Stimulated activated CD8-positive, alpha-beta memory T cell treated with anti-CD3 and anti-CD28 coated beads, Interleukin-4, amount 100 ng/mL, for 24 hours (primary cell): ENCODE measurements at places on chromosomes 1 and 21.

DNA sequence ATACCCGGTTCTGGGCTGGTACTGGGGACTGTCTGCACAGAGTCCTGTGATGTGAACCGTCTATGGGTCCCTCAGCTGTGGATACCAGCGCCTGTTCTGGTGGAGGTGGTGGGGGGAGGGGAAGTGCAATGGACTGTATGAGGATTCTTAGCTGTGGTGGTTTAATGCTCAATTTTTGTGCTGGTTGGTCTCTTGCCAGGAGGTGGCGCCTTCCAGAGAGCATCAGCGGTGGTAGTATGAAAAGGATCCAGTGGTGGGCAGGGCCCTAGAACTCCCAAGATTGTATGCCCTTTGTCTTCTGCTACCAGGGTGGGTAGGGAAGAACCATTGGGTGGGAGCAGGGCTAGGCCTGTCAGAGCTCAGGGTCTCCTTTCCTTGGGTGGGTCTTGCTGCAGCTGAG, 89.4 kb upstream of the B3GALT2 start:
- no peak for DNase-seq

GRCh38 chr21:43637530-43638158, 21.6 kb downstream of the HSF2BP start:
- DNase-seq: no peak

DNA sequence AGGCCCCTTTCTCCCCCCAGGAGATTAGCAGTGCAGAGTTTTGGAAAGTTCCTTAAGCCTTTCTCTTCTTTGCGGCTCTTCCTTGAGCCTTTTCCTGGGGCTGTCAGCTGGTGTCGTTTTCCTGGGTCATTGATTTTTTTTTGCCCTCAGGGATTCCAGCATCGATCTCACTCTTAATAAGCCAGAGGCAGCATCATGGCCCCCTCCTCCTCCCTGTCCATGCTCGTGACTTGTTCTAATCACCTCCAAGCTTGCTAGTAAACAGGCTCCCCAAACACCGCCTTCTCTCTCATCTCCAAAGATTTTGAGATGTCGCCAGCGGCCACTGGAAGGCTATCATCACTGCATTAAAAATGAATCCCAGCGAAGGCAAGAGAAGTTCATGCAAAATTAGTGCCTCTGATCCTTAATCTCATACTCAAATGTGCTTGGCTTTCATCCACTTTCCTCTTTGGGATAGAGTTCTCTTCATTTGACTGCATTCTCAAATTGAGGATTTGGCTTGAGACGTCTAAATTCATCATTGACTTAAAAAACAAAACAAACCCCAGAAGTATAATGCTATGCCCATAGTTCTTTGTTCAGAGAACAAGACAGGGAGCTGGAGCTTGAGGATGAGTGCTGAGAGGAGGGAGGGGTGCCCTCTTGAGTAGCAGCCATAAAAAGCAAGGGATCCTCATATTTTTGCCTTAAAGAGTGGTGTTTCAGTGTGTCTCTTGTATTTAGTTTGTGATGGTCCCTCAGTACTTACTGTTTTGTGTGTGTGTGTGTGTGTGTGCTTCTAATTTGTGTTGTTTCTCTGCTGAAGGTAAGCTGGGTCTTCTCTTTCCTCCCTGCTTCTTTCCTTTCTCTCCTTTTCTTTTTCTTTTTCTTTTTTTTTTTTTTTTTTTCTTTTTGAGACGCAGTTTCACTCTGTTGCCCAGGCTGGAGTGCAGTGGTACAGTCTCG, 3.2 kb downstream of the EVA1C start:
- no peak for DNase-seq

DNA sequence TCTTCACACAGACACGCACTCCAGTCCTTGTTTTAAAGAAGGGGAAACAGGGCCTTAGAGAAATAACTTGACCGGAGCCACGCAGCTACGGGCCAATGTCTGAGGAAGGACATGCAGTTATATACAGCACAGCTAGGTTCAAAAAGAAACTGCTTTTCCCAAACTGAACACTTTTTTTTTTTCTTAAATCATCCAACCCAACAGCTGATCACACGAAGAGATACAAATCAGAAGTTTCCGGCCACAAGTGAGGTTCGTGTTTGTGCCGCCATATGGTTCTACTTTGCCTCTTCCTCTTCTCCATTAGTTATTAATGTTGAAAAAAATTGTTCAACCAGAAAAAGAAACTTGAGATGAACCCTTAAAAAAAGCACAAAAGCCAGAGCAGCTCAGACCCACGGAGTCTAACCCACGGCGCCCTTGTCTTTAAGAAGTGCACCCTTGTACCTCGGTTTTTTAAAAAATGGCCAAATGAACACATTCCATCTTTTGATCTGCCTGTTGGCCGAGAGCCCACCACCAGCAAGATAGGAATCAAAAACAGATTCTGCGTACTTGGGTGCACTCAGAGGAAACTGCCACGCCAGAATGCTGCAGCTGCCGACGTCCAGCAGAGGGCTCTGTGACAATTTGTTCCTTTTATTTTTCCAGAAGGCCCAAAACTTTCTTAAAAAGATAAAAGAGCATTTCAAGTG, 78.9 kb downstream of the SLC66A1 start:
- peak; percentile 38 for DNase-seq

DNA sequence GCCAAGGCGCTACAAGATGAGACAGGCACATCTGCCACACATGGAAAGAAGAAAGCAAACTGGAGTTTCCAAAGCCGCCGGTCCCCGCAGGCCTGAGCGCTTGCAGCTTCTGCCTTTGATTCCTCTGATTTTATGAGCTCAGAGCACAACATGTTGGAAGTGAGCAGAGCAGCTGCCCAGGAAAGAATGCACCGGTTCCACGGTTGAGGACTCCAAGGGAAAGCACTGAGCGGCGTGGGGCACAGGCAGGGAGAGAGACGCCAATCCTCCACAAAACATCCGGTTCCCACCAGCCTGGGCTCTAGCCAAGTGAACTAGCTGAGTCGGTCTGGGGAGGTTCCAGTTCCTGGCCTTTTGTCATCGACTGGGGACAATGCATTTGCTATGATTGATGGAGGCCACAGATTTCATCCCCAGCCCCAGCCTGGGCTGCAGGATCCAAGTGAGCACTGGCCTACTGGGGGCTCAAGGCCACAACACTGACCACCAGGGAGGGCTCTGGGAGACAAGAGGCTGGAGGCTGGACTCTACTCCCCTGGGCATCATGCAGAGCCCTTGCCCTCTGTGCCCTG, 253.1 kb upstream of the IRF2BP2 start:
- no peak for DNase-seq

DNA sequence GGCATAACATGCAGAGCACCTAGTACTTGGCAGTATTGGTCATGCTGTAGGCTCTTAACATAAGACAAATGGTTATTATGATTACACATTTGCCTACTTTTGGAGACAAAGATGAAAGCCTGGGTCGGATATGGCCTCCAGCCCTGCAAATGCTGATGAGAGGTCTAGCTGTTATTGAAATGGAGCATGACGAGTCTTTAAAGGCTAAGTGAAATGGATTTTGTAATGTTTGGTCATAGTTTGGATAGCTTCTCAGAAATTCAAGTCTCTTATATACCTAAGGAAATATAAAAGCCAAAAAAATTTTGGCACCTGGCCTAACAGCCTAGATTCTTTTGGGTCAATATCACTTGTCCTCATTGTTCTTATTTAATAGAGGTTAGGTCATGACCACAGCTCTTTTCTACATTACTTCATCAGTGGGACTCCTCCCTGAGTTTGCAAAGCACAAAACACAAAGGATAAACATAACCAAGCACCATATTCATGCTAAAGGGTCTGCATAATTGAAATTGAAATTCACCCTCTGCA, 69.2 kb upstream of the WLS start:
- DNase-seq: no peak

DNA sequence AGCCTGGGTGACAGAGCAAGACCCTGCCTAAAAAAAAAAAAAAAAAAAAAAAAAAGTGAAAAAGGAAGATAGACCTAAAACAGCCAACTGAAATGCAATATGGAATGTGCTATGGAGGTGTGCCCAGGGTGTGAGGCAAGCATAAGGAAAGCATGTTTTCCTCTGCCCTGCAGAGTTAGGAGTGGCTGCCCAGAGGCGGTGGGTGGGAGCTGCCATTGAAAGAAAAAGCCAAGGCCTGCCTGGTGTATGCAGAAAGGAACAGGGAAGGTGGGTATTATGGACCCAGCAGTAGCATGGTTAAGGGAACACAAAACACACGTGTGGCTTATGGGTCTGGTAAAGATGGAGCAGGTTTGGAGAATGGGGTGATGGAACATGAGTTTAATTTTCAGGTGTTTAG, 8.9 kb downstream of the CD244 start:
- no peak for DNase-seq

DNA sequence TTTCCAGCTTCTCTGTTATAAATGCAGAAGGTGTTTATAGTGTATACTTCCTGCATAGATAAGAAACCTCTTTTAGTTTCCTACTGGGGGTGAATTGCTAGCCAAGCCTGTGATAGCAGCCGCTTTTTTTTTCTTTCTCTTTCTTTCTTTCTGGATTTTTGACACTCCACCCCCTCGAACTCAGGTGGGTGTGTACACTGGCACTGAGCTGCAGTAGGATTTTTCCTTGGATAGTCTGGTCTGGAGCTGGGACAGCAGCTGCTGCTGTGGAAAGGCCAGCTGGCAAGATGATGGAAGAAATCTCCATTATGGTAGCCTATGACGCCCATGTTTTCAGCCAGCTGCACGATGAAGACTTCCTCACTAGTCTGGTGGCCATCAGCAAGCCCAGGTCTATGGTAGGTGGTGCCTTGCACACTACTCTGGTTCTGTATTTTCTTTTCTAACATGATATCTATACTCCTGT, 122.5 kb upstream of the CACYBP start:
- DNase-seq: no peak

- no peak for DNase-seq
Measured at GRCh38 chr1:205585169-205585834, 46.5 kb downstream of the ELK4 start.

DNA sequence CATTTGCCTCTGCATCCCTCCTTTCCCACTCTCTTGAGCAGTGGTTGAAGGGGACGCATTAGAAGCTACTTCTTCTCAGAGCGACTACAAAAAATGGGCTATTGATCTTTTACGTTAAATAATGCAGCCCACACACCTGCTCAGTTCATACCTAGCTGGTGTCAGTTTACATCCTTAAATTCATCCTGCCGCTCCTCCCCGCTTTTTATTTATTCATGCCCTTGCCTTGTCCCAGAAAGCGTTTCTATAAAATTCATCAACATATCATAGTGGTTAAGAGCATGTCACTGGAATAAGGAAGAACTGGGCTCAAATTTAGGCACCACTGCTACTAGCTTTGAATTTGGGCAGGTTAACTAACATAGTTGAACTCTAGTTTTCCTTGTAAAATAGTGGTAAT, 66.0 kb upstream of the TINAGL1 start:
- DNase-seq: no peak

DNA sequence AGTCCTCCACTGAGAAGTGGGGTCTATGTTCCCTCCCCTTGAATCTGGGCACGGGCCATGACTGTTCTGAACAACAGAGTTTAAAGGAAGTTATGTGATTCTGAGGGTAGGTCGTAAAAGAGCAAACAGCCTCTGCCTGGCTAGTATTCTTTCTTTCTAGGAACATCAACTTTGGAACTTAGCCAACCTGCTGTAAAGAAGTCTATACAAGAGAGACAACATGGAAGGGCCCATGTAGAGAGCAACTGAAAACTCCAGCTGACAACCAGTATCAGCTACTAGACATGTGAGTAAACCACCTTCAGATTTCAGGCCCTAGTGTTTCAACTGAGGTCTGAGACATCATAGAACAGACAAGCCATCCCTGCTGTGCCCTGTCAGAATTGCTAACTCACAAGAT, 7.5 kb downstream of the SELENOF start:
- DNase-seq: no peak

DNA sequence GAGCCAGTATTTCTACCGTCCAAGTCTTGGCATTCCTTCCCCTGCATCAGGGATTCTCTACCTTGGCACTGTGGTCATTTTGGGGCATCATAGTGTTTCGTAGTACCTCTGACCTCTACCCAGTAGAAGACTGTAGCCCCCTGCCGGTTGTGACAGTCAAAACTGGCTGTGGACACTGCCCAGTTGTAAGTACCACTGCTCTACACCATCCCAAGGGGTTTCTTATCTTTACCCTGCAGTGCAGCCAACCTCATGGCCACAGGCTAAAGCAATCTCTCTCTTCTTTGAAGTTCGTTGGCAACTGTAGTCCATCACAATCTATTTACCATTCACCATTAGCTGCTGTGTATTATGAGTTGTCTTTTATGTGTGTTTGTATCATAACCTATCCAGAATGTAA, 29.3 kb upstream of the ERO1B start:
- DNase-seq: no peak

DNA sequence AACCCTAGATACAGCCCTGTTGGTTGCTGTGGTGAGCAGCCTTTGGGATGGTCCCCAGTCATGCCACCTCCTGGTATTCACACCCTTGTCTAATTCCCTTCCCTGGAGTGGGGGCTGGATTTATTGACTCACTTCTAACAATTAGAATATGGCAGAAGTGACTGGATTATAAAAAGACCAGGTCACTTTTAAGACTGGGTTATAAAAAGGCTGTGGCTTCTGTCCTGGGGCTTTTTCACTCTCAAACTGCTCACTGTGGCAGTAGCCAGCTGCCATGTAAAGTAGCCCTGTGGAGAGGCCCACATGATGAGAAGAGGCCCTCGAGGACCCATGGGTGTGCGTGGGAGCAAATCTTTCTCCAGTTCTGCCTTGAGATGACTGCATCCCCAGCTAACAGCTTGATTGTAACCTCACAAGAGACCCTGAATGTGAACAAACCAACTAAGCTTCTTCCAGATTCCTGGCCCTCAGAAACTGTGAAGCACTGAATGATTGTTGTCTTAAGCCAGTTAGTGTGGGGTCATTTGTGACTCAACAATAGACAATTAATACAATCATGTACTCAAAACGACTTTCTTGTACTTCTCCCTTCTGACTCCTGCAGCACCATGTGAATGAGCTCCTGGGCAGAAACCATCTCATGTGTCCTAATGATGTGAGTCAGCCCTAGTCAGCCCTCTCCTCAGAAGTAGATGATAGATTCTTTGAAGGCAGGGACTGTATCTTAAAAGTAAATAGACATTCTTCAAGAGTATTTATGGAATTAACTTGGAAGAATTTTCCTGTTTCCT, 234.9 kb downstream of the TNR start:
- no peak for DNase-seq

DNA sequence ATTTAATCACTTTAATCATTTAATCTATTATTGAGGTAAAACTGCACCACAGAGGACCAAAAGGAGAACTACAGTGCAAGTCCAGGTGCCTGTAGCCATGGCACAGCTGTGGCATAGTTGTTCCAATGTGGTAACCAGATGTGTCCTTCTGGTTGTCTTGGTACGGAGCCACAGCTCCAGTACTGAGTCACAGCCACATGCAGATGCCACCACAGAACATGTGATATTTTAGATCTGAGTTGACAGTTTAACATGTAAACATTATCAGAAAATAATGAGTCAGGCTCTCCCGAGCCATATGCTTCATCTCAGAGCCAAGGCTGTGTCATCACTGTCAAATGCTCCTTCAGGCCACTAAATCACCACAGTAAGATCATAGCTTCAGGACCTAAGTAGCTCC, 56.4 kb upstream of the RGS7 start:
- no peak for DNase-seq

- no peak for DNase-seq
Measured at GRCh38 chr21:39610703-39611102, 2.0 kb upstream of the B3GALT5 start.

- no peak for DNase-seq
Measured at GRCh38 chr21:37547615-37548200, 181.1 kb downstream of the DYRK1A start.
